ENCODE measurements at places on chromosomes 6 and 20.
A peak's percentile ranks its signal among the peaks of the same experiment; 100 is the strongest.

- no peaks in the 10 kb centered on the region for H3K27me3 ChIP-seq
- peaks cover 8% of the 10 kb centered on the region for H3K4me1 ChIP-seq
- H3K4me3 ChIP-seq: no peak overlapping the region
- H3K36me3 ChIP-seq: peaks cover 14% of the 10 kb centered on the region
- no peak for DNase-seq
Observed at GRCh38 chr20:20582734-20583133, 129.7 kb downstream of the RALGAPA2 start.

GRCh38 chr6:105484238-105485161 is 81.6 kb upstream of the PREP start:
- DNase-seq: no peak
- no peak overlapping the region for H3K4me3 ChIP-seq
- H3K27me3 ChIP-seq: peaks cover 9% of the 10 kb centered on the region
- no peak overlapping the region for H3K27ac ChIP-seq
- H3K4me1 ChIP-seq: peaks cover 5% of the 10 kb centered on the region

DNA sequence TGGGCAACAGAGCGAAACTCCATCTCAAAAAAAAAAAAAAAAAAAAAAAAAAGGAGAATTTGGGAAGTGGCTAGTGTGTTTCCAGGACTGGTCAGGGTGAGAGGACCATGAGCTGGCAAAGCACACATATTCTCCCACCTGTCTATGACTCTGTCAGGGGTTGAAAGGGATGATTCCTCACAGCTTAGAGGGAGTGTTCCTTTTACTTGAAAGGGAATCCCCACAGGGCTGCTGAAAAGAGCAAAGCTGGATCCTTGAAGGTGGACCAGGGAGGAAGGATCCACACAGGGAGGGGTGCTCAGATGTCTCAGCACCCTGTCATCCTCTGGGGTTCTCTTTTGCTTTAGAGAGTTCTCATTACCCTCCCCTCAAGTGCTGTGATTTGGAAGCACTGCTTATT is 13.2 kb downstream of the MRAP2 start:
- H3K27ac ChIP-seq: no peak overlapping the region
- H3K36me3 ChIP-seq: no peaks in the 10 kb centered on the region
- no peak for DNase-seq
- no peaks in the 10 kb centered on the region for H3K4me1 ChIP-seq
- peaks cover 10% of the 10 kb centered on the region for H3K27me3 ChIP-seq

GRCh38 chr6:84018453-84019061 is 15.0 kb upstream of the MRAP2 start:
- H3K4me1 ChIP-seq: no peaks in the 10 kb centered on the region
- H3K4me3 ChIP-seq: no peak overlapping the region
- H3K27ac ChIP-seq: no peak overlapping the region
- H3K27me3 ChIP-seq: peaks cover 22% of the 10 kb centered on the region

DNA sequence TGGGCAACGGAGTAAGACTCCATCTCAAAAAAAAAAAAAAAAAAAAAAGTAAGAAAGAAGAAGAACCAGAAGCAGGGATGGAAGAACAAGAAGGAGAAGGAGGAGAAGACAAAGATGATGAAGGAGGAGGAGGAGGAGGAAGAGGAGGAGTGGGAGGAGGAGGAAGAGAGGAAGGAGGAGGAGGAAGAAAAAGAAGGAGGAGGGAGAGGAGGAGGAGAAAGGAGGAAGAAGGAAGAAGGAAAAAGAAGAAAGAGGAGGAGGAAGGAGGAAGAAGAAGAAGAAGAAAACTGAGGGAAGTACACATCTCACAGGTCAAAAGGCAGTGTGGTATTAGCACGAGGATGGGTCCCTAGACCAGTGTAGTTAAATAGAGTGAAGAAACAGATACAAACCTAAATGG is 65.1 kb upstream of the SCAF8 start:
- DNase-seq: no peak
- H3K4me3 ChIP-seq: no peak overlapping the region
- H3K27me3 ChIP-seq: no peaks in the 10 kb centered on the region

DNA sequence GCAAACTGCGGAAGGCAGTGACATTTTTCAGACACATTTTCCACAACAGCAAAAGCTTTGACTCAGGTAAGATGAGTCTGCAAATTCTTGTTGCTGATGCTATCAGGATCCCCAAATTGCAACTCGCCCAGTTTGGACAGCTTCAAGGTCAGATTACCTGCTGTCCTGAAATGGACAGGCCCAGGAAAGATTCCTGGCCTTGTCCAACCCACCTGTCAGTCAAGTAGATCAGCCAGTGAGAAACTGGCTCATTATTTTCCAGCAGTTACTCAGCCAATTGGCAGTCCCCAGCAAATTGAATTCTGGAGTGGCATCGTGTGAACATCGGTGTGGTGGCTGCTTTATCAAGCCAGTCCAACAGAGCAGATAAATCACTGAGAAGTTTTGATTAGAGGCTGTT is 84.5 kb upstream of the SNAP25 start:
- no peak for DNase-seq
- H3K4me3 ChIP-seq: no peak overlapping the region
- no peak overlapping the region for H3K27ac ChIP-seq
- H3K36me3 ChIP-seq: no peaks in the 10 kb centered on the region
- H3K4me1 ChIP-seq: no peaks in the 10 kb centered on the region

GRCh38 chr6:158629367-158630221 is 14.9 kb downstream of the DYNLT1 start:
- H3K4me1 ChIP-seq: peaks cover 23% of the 10 kb centered on the region
- H3K36me3 ChIP-seq: peaks cover 37% of the 10 kb centered on the region
- DNase-seq: no peak

GRCh38 chr6:98797217-98797994 is 37.0 kb upstream of the POU3F2 start:
- no peaks in the 10 kb centered on the region for H3K36me3 ChIP-seq
- H3K27me3 ChIP-seq: peaks cover 28% of the 10 kb centered on the region
- H3K4me1 ChIP-seq: no peaks in the 10 kb centered on the region

- H3K36me3 ChIP-seq: no peaks in the 10 kb centered on the region
- no peaks in the 10 kb centered on the region for H3K27me3 ChIP-seq
- H3K4me1 ChIP-seq: peaks cover 52% of the 10 kb centered on the region
- H3K4me3 ChIP-seq: peak overlapping the region; percentile 76
Observed at GRCh38 chr20:53652859-53653517, 59.3 kb upstream of the ZNF217 start.

GRCh38 chr20:34449674-34450592 is 66.3 kb upstream of the DYNLRB1 start:
- no peak overlapping the region for H3K4me3 ChIP-seq
- H3K27me3 ChIP-seq: no peaks in the 10 kb centered on the region
- H3K36me3 ChIP-seq: peaks cover 15% of the 10 kb centered on the region
- peaks cover 7% of the 10 kb centered on the region for H3K4me1 ChIP-seq
- DNase-seq: no peak

- no peak for DNase-seq
- no peak overlapping the region for H3K27ac ChIP-seq
- no peak overlapping the region for H3K4me3 ChIP-seq
- H3K4me1 ChIP-seq: no peaks in the 10 kb centered on the region
Observed at GRCh38 chr6:36999751-37000125, 5.7 kb upstream of the FGD2 start.

- no peak overlapping the region for H3K4me3 ChIP-seq
- no peaks in the 10 kb centered on the region for H3K4me1 ChIP-seq
- H3K27ac ChIP-seq: no peak overlapping the region
- no peaks in the 10 kb centered on the region for H3K36me3 ChIP-seq
- DNase-seq: no peak
Observed at GRCh38 chr6:55395871-55396270, 68.6 kb downstream of the GFRAL start.

DNA sequence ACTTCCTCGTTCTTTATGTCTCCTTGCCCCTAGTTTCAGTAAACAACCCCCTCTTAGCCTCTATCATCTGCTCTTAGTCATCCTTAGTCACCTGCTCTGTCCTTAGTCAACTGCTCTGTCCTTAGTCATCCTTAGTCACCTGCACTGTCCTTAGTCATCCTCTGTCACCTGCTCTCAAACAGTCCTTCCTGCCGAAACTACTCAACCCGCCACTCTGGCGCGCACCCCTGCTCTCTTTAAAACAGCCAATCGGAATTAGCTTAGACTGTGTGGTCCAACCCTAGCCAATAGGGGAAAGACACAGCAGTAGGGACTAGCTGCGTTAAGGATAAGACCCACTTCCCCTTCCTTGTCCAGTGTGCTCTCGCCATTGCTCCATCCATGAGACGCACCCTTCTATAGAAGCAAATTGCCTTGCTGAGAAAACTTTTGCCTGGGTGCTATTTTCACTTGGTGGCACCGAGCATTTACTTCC is 73.9 kb downstream of the BACH2 start:
- H3K4me1 ChIP-seq: peaks cover 59% of the 10 kb centered on the region
- peak; percentile 52 for DNase-seq
- no peak overlapping the region for H3K4me3 ChIP-seq
- H3K36me3 ChIP-seq: peaks cover 59% of the 10 kb centered on the region
- no peaks in the 10 kb centered on the region for H3K27me3 ChIP-seq

- no peak overlapping the region for H3K4me3 ChIP-seq
- DNase-seq: no peak
- peaks cover 52% of the 10 kb centered on the region for H3K4me1 ChIP-seq
- H3K36me3 ChIP-seq: peaks cover 38% of the 10 kb centered on the region
- H3K27ac ChIP-seq: no peak overlapping the region
- H3K27me3 ChIP-seq: no peaks in the 10 kb centered on the region
Observed at GRCh38 chr20:63210011-63210605, 5.8 kb downstream of the YTHDF1 start.

DNA sequence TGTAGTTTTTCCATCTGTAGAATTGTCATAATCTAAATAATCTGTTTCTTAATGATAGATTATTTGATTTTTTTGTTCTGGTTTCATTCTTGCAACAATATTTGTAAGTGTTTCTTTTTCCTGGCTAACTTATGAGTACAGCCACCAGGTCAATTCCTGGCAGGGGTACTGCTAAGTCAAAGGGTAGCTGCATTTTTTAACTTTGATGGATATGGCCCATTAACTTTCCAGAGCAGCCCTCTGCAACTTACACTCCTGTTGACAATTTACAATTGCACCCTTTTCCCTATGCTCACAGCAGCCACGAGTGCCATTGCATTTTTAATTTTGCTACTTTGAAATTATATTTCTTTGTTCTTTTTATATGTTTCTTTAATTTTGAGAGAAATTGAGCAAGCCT is 209.3 kb upstream of the CST7 start:
- no peak overlapping the region for H3K27ac ChIP-seq
- no peaks in the 10 kb centered on the region for H3K27me3 ChIP-seq
- H3K4me3 ChIP-seq: peak overlapping the region; percentile 42
- no peak for DNase-seq
- H3K4me1 ChIP-seq: peaks cover 13% of the 10 kb centered on the region

DNA sequence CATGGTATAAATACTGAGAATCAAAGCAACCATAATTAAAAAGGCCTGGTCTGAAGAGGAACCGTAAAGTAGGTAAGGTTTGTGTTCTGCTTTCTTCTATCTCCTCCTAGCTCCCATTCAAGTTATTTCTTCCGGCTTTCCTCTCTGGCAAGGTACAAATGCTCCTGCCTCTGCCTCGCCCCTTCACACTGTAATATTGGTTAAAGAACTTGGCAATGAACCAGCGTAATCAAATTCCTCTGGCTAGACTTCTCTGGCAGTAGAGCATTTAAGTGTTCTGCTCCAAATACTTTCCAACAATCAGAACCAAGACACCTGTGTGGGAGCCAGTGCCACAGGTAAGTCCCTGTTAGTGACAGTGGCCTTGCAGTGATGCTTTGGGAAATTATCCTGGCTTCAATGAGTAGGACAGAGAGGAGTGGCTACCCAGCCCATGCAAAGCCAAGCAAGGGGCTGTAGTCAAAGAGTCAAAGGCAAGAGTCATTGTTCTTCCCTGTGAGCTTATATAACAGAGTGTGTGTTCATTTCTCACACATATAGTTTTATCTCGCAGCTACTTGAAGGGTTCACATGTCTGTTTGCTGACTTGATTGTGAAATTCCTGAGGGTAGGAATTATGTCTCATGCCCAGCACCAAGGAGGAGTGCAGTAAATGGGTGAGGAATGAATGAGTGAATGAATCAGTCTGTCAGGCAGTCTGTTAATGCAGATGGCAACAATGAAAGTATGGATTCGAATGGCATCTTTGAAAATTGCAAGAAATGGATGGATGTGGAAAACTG is 329.3 kb downstream of the NRN1 start:
- peaks cover 37% of the 10 kb centered on the region for H3K4me1 ChIP-seq
- H3K27me3 ChIP-seq: no peaks in the 10 kb centered on the region
- no peak overlapping the region for H3K4me3 ChIP-seq
- H3K27ac ChIP-seq: no peak overlapping the region
- DNase-seq: no peak
- H3K36me3 ChIP-seq: peaks cover 2% of the 10 kb centered on the region

DNA sequence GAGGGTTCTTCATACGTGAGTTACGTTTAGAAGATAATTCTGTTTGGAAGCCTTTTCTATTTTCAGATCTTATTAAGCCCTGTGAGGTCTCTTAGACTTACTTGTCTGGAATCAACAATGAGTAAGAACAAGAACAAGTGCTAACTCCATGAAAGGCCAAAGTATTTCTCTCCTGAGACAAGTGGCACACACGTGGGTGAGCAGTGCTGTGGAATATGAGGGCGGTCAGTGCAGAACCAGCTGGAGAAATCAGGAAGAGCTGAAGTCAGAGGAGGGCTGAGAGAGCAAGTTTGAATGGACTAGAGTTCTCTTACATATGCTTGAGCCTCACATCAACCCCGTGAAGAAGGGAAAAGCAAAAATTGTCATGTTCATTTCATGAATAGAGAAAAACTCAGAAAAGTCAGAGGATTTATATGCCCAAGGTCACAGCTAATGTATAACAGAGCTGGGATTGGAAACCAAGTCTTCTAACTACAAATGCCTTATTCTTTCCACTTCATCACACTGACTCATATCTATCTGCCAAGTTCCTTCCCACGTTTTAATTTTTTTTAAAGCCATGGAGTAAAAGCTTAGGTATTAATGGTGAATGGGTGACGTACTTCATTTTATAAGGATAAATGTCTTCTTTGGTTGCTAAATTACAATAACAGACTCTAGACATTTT is 201.3 kb upstream of the DTNBP1 start:
- H3K4me1 ChIP-seq: no peaks in the 10 kb centered on the region
- H3K4me3 ChIP-seq: no peak overlapping the region
- no peak overlapping the region for H3K27ac ChIP-seq
- DNase-seq: no peak

DNA sequence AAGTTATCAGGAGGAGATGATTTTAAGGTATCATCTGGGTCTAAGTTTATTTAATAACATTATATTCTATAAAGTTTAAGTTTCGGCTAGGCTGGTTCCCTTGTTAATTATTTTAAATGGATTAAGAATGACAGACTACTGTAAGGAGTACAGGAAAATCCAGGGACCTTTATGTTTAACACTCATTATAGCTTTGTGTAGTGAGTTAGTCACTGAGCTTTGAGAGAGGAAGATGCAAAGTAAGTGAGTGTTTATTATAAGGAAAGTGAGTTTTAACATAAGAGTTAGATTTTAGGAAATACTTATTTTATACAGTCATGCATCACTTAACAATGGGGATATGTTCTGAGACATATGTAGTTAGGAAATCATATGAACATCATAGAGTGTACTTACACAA is 485.5 kb downstream of the MMUT start:
- H3K4me3 ChIP-seq: no peak overlapping the region
- DNase-seq: no peak
- H3K27ac ChIP-seq: no peak overlapping the region
- no peaks in the 10 kb centered on the region for H3K27me3 ChIP-seq
- no peaks in the 10 kb centered on the region for H3K4me1 ChIP-seq
- H3K36me3 ChIP-seq: no peaks in the 10 kb centered on the region

GRCh38 chr6:105875974-105876640 is 210.0 kb upstream of the PRDM1 start:
- H3K4me3 ChIP-seq: no peak overlapping the region
- H3K27me3 ChIP-seq: peaks cover 78% of the 10 kb centered on the region
- H3K4me1 ChIP-seq: peaks cover 16% of the 10 kb centered on the region
- H3K27ac ChIP-seq: no peak overlapping the region

Measured in activated naive CD8-positive, alpha-beta T cell treated with anti-CD3 and anti-CD28 coated beads for 36 hours (primary cell).